Activated naive CD8-positive, alpha-beta T cell treated with anti-CD3 and anti-CD28 coated beads, Interleukin-2, amount 10 ng/mL, durations not matched to agents 7 days and 5 days (primary cell): ENCODE measurements at places on chromosomes 2 and 18. TPM values are rescaled to one million over a fixed set of nuclear protein-coding genes. Genes with fewer than 3 reads are reported as not detected.

GRCh38 chr18:77157312-77157711, 24.7 kb upstream of the MBP start:
- no peak for DNase-seq

DNA sequence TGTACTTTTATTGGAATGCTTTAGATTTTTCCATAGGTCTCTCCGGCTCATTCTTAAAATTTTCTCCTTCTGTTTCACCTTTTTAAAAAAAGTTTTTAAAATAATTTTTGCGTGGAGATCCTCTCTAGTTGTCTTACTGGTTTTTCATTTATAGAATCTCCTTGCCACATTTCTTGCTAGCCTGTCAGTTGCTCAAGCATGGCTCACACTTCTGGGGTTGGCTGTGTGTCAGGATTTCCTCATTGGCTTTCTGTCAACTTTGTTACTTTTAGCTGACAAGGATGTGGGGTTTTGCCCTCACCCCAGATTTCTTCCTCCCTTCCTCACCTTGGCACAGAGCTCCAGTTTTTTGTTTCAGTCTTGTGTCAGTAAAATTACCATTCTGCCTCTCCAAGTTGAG, 124.6 kb downstream of the ZNF407 start:
- no peak for DNase-seq

DNA sequence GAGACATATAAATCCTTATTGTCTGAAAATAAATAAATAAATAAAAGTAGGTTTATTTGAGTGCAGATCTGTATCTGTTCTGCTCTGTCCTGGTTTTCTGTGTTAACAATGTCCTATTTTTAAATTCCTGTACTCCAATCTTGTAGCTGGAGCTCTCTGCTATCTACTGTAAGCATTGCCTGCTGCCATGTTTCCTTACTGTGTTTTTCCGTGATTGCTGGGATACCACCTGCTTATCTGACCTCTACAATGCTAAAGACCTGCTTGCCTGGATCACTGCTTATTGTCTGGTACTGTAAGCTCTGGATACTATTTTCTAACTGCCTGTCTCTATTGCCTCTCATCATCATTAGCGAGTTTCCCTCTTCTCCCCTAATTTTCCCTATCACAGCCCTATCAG, 11.6 kb downstream of the PTPN4 start:
- no peak for DNase-seq

GRCh38 chr2:239109928-239110545, 262.2 kb downstream of the TWIST2 start:
- no peak for DNase-seq

DNA sequence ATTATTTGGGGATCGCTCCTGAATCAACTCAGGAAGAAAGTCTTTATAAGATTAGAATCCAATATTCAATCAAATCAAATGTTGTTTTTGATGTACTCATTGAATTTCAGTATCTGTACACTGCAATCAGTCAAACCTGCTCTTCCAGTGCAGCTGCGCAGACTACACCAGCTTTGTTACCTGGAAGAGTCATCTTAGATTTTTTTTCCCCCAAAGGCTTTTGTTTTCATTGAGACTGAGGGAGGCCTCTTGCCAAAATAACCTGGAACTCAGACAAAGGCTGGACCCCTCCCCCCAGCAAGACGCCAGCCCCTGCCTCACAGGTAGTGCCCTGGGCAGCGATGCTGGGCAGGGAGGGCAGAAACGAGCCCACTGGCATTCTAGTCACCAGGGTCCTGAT, 74.8 kb downstream of the ARHGEF4 start:
- no peak for DNase-seq

ALLC gene
- total RNA-seq = not detected

- no peak for DNase-seq
Measured at GRCh38 chr2:132550946-132551345, 119.1 kb downstream of the LYPD1 start.

DNA sequence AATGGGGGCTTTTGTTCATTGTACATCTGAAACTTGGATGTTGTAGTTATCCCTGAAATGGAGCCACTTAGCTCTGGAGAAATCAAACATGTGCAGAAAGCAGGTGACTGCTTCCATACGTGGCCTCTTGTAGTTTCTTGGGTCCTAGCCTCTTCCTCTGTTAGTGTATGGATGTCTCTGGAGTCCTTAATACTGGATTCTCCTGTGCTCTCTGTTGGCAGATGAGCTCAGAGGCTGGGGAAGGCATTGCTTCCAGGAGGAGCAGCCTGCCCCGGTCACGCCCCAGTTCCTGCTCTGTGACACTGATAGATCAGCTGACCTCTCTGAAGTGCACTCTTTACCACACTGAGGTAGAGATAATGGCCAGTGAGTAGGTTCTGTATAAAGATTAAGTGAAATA, 176.2 kb downstream of the LDLRAD4 start:
- DNase-seq = no peak

ABHD1 gene
- 1.4 TPM for total RNA-seq

- DNase-seq = no peak
Measured at GRCh38 chr18:49547701-49548100, 14.2 kb upstream of the LIPG start.

ANKRD53 gene
- total RNA-seq = 0.33 TPM

DNA sequence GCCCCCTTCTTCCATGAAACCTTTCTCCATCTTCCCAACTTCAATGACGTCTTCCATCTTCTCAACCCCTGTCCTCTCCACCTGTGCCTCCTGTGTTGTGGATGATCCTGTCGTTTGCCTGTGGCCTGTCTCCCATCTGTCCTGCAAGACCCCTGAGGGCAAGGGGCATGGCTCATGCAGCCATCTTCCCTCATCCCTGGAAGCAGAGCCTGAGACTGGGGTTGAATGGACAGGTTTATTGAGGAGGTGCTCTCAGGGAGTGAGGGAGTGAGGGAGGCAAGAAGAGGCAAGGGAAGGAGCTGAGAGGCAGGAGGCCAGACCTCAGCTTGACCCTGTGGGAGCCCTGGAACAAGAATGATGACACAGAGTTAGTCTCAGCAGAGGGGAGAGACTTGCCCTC, 7.3 kb downstream of the SPATA3 start:
- no peak for DNase-seq

- DNase-seq = no peak
Measured at GRCh38 chr2:98128556-98129109, 41.7 kb downstream of the VWA3B start.

DNA sequence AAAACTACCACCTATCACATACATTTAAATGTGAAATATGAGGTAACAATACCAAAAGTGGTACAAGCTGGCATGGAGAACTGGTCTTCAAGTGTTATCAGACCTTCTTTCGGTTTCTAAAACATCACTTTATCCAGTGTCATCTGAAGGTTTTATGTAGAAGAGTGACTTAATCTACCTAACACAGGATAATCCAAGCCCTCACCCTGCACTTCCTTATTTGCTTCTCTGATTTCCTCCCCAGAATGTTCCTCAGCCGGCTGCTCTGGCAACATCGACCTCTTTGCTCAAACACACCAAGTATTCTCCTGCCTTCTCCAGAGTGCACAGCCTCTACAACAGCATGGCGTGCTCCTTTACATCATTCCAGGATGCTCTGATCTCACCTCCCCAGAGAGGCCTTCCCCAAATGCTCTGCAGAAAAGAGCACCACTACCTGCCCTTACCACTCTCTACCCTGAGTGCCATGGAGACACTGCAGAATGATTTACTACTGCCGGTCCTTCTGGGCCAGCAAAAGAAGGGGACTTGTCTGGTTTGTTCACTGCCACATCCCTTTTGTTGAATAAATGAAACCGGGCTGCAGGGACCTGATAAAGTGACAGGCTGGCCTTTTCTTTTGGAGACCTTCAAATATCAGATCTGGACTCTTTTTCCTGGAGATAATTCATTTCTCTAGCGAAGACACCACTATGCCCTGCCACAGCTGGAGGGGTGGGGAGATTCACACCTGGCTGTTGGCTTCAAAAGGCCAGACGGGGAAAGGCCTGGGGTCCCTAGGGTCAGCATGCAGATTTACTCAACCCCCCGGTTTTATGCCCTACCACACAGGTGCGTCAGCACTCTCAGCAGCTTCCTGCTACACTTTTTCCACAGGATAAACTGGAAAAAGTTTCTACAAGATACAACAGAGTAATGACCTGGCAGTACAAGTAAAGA, 42.0 kb downstream of the TTR start:
- no peak for DNase-seq

DNA sequence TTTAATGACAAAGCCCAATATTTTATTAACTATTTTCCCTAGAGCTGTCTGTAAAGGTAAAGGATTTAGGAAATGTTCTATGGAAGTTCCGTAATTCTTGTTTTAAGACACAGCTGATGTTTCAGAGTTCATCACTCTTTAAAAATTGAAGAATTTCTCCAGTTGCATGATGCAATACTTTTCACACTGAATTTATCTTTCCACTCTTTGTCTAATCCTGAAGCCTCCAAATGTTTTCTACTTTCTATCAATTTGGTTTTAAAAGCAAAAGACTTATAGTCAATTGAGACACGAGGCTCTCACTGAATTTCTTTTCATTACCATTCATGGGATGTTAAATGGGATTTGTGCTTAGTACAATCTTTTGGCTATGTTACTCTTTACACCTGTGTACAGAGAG, 223.2 kb downstream of the TDRD15 start:
- DNase-seq = no peak

DNA sequence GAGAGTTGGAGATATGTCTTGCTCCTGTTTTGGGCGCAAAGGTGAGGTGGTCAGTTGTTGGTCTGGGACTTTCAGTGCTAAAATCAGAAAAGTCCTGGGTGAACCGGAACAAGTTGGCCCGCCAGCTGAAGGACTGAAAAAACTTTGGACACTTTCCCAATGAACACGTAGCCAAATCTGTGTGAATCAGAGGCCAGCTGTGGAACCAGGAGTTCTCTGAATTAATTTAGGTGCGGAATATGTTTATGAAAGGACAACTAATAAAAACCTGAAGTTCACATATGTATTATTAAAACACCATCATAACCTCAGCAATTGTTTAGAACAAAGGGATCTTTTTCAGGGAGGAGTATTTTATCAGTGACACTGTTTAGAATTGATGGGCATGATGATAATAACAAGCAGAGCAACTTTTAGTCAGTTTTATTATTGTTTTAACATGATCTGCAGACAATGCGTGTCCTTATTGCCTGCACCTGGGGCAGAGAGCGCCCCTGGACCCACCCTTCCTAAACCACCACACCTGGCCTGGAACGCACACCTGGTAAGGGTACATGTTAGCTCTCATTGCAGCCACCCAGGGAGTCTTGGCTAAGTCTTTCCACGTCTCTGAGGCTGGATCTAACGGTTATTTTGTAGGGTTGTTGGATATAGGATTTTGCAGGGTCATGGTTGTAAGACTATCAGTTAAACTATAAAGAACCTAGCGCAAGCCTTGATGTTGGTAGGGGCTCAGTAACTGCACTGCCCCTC, 9.9 kb upstream of the ODC1 start:
- no peak for DNase-seq

DNA sequence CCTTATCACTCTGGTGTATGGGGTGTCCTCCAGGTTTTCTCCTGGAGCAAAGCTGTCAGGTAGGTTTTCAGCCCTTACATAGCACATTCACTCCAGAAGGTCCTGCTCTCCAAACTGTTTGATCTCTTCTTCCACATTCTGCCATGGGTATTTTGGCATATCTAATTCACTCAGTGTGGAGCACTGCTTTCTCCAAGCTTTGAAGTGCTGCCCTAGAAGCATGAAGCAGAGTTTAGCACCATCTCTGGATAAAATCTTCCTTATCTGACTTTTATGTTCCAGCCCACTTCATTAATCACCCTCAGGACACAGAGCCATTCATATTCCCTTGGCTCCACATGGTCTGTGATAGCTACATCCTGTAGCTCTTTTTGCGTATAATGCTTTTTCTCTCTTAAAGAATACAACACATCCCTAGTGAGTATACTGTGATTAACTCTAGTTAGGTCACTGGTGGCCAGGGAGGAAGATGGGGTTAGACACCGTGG, 56.7 kb upstream of the ARHGAP28 start:
- no peak for DNase-seq

SH3RF3 gene
- 0.36 TPM for total RNA-seq

OBSL1 gene
- not detected for total RNA-seq

- no peak for DNase-seq
Measured at GRCh38 chr18:59954755-59955156, 55.0 kb downstream of the PMAIP1 start.

HOXD3 gene
- not detected for total RNA-seq

LIMS4 gene
- 1.1 TPM for total RNA-seq

SLC9A2 gene
- not detected for total RNA-seq

GRCh38 chr2:218180467-218181114, 13.8 kb upstream of the CXCR1 start:
- DNase-seq = no peak
